Bronchial epithelial cell (primary cell): ENCODE measurements at places on chromosomes 16 and 17.

GRCh38 chr17:7004398-7005253 is 7.8 kb upstream of the RNASEK start:
- peak; percentile 61 for DNase-seq

- peak; percentile 92 for DNase-seq
Measured at GRCh38 chr16:16021988-16022682, 72.7 kb downstream of the ABCC1 start.

GRCh38 chr16:88552815-88553214 is 17.4 kb upstream of the ZC3H18 start:
- DNase-seq = no peak

DNA sequence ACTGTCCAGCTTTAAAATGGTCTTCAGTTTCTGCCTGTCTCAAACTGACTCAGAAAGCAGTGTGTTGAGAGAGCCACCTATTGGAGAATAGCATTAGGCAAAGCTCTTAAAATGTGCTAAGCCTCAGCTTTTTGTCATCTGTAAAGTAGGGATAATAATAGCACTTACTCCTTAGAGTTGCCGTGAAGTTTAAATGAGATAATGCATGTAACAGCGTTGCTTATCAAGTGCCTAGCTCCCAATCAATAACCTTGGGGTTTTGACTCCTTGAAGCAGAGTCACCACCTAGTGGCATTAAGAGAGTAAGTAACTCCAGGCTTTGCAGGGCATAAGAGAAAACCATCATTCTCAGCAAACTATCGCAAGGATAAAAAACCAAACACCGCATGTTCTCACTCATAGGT is 163.3 kb downstream of the HS3ST2 start:
- peak; percentile 26 for DNase-seq
